ENCODE measurements at places on chromosomes 3 and 15. TPM values are rescaled to one million over a fixed set of nuclear protein-coding genes. Genes with fewer than 3 reads are reported as not detected.

Gene RPUSD2
- 15.3 TPM for total RNA-seq

Gene HACD3
- 131 TPM for total RNA-seq

Gene PLA2G4B
- total RNA-seq, result 0.78 TPM

Gene TRAK1
- 13.3 TPM for total RNA-seq

Gene PLXNB1
- 14.6 TPM for total RNA-seq

Gene GPR27
- total RNA-seq, result 3.1 TPM

Gene SLC51A
- not detected for total RNA-seq
